Activated naive CD4-positive, alpha-beta T cell treated with Interleukin-2 at 50 U/mL for 16 hours (primary cell): ENCODE measurements at places on chromosomes 1 and 21.

DNA sequence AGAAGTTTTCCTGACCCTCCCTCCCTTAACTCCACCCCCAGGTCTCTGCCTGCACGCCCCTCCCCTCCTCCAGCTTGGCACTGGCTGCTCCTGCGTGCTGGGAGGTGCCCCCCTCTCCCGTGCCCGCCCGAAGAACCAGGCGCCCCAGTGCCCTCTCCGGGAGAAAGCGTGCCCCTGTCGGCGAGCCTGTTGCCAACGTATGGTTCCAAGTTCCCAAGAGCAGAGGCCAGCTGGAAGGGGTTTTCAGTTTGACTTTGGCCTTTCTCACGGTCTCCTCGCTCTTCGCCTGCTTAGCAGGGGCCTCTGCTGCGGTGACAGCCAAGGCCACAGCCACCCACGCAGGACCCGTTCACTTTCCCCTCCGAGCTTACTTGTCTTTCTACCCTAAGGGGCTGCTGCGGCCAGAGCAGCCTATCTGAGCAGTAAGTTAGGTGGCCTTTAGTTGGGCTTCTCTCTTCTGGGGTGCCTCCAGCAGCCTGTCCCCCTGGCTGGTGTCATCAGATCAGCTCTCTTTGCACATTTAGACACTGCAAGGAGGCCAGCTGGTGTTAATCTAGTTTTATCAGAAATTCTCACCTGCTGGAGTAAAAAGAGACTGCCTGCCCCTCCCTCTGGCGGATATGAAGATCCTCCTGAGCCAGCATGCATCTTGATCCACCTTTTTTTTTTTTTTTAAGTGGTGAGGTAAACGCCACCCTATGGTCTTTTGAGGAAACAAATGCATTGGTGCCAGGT lies 1.5 kb downstream of the STUM start:
- DNase-seq = peak; percentile 32

- DNase-seq = no peak
Measured at GRCh38 chr1:240402326-240402725, 209.6 kb downstream of the GREM2 start.

- no peak for DNase-seq
Measured at GRCh38 chr1:101247404-101248287, 10.8 kb downstream of the S1PR1 start.

GRCh38 chr1:203174324-203174985 lies 1.2 kb downstream of the MYBPH start:
- DNase-seq = no peak

DNA sequence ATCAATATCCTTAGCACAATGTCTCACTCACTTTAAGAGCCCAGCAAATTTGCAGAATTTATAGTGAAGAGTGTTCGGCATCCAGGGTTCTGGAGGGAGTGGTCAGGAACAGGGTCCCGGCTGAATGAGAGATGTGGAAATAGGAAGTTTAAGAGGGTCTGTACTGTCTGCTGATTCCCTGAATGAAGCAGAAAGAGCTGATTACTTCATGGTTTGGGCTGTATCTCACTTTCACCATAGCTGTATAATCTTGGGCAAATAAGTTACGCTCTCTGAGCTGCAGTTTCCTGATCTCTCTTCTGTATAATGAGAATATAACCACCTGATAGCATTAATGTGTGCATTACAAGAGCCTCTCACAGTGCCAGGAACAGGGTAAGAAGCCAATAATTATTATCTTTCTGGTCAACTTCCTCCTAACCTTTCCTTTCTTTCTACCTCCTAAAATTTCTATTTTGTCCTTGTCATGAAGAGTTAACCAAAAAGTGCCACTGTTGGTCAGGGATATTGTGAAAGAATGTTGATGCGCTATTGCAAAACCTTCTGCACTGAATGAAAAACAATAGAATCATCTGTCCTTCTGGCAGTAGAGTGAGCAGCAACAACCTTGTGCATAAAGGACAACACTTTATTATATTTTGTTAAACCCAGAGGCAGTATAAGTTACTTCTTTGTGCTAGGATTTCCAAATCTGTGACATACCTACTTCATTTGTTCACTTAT lies 14.7 kb upstream of the PTGFR start:
- DNase-seq = no peak

DNA sequence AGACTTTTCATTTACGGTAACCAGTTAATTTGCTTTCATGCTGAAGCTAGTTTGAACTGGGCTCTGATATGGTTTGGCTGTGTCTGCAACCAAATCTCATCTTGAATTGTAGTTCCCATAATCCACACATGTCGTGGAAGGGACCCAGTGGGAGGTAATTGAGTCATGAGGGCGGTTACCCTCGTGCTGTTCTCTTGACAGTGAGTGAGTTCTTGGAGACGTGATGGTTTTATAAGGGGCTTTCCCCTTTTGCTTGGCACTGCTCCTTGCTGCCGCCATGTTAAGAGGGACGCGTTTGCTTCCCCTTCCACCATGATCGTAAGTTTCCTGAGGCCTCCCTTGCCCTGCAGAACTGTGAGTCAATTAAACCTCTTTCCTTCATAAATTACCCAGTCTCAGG lies 10.3 kb upstream of the FHAD1 start:
- no peak for DNase-seq

- peak; percentile 9 for DNase-seq
Measured at GRCh38 chr21:41953831-41954653, at the start of gene C2CD2. Gene C2CD2 (minus strand): TSS chr21:41954018. CDS start chr21:41953648, 370 bp downstream.

DNA sequence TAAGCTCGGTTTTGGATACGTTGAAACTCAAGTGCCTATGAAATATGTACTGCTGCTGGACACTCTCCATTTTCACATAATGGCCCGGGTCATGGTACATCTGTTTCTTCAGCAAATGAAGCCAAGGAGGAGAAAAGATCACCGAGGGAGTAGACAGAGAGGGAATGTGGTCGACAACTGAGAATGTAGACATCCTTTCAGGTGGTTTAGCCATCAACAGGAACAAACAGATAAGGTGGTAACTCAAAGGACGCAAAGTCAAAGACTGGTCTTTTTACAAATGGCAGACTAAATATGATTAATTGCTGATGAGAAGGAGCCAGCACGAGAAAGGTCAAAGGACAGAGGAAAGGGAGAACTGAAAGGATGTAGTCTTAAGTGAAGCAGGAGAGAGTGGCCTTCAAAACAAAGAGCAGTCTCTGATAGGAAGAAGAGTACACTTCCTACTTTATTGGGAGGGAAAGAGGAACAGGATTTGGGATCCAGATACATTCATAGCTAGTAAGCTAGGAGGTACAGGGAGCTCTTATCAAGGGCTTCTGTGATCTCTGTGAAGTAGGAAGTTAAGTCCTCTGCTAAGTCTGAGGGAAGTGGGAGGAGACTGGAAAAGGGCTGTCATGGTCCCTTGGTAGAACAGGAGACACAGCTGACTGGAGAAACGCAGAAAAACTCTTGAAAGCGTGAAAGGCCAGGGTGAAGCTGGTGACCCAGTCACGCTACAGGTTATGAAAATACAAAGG lies 28.3 kb downstream of the NUP133 start:
- no peak for DNase-seq

- DNase-seq = peak; percentile 56
Measured at GRCh38 chr1:116667575-116668105, at the start of gene IGSF3. Gene IGSF3 (minus strand): TSS chr1:116667733. CDS start chr1:116666326, 1,407 bp downstream.

- DNase-seq = no peak
Measured at GRCh38 chr1:233587958-233588799, 25.7 kb upstream of the KCNK1 start.

DNA sequence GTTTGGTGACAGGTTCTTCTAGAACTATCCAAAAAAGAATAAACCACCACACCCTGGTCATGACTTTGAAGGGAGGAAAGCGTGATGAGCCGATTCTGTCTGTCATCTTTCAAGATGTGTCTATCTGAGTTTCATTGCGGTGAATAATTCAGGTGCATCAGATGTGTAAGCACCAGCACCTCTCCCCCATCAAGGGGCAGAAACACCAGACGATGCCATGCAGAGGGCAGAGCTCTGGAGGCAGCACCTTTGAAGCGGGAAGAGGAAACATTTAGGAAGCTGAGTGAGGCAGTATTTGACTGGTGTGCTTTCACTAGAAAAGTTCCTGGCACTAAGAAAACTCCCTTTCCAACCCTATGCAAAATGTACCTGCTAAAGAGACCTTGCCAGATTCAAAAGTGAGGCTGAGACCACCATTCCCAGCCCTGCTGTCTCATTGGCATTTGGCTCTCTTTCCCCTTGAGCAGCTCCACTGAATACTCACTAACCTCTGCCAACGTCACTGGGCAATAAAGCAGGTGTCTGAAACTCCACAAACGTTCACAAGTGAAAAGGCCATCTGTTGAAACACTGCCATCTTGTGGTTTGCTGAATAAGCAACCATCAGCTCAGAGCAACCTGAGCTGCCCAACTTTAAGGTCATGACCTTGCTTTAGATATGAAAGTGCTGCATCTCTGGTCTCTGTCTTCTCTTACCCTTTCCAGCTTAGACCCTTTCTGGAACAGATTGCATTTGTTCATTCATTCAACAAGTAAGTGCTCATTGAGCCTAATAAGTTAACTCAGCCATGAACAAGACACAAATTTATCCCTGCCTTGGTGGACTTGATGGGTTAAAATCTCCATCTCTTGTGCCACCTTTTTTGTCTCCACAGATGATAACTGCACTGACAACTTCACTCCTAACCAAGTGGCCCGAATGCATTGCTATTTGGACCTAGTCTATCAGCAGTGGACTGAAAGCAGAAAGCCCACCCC lies 228.6 kb downstream of the PAPPA2 start:
- no peak for DNase-seq

DNA sequence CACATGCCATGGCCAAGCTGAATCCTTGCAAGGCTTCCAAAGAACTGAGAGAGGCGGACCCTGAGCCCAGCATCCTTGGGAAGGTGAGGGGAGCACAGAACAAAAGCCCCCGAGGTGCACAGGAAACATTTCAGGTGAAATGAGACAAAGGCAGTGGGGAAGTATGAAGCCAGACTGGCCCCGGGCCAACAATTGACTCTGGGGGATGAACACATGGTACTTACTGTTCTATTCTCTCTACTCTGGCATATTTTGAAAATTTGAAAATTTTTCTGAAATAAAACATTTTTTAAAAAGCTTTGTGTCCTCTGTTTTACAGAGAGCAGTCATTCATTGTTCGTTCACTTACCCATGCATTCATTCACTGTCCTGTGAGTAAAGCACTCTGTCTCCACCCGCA lies 77.7 kb downstream of the GRIK3 start:
- no peak for DNase-seq

GRCh38 chr1:70934194-70934961 lies 113.2 kb downstream of the PTGER3 start:
- no peak for DNase-seq

- peak; percentile 42 for DNase-seq
Measured at GRCh38 chr1:12159816-12160215, 7.0 kb upstream of the TNFRSF1B start.

DNA sequence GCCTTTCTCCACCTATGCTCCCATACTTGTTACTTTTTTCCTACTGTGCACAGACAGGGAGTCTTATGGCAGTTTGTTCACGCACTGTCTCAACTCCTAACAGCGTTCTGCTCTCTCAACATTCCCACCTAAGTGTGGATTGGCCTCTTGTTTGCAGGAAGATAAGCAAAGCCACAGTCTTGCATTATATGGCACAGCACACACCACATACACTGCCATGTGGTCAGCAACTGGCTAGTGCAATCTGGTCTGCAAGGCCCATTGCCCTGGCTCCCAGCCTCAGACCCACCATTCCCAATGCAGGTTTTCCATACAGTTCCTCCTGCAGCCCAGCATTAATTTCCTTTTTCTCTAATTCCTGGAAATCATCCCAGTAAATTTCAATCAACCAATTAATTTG lies 38.3 kb upstream of the LAMC2 start:
- no peak for DNase-seq

- no peak for DNase-seq
Measured at GRCh38 chr1:162383516-162383915, 2.0 kb downstream of the C1orf226 start.

- DNase-seq = no peak
Measured at GRCh38 chr1:234683127-234683860, 73.3 kb upstream of the IRF2BP2 start.

GRCh38 chr21:15743593-15743992 lies 13.8 kb downstream of the USP25 start:
- DNase-seq = no peak

DNA sequence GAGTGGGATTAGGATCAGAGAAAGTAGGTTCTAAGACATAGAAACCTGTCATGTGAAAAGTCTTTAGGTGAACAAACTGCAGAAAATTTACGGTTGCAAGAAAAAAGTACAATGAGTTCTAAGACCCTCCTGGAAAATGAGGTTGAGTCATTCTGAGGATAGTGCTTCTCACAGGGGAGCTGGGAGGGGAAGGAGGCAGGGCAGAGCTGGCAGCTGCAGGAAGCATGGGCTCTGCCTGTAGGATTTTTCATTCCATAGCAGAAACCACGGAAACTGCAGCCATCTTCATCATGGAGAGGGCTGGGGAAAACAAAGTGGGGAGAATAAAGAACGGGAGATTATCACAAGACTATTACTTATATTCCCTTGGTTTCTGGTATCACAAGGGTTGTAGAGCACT lies 25.8 kb upstream of the THEM4 start:
- no peak for DNase-seq

- DNase-seq = no peak
Measured at GRCh38 chr21:30924146-30924700, 42.8 kb upstream of the KRTAP11-1 start.

DNA sequence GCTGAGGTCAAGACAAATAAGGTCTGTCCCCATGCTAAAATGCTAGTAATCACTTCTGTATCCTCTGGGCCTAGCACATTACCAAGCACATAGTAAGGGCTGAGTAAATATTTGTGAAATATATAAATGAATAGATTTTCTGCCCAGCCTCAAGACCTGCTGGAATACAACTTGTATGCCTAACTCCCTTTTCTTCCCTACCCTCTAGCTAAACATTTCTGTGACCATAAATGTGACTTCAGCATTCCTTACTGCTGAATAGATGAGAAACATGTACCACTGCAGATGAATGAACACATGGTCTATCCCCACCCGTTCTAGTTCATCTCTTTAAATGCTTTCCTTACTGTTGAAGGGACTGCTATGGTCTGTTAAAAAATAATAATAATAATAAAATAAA lies 209.0 kb upstream of the HOOK1 start:
- DNase-seq = no peak

- no peak for DNase-seq
Measured at GRCh38 chr1:59232216-59232615, 64.7 kb upstream of the FGGY start.
